ACHN (cell line): ENCODE measurements at places on chromosomes 16 and 17.

DNA sequence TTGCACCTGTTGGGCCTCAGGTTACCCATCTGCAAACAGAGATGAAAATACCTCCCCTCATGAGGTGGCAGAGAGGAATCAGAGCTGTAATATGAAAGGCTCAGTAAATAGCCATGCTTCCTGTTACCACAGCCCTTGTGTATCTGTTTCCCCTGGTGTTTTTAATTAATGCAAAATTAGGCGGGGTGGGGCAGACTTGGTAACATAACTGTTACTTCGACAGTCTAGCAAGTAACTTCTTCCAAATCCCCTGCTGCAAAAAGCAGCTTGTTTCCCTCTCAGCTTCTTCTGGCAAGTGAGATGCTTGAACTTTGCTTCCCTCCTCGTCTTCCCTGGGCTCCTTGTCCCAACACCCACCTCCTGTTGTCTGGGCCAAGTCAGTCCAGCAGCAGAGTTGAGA, 381.5 kb downstream of the CPPED1 start:
- DNase-seq, result no peak

- no peak for DNase-seq
These were observed 32.0 kb downstream of the SBK1 start for GRCh38 chr16:28324235-28324886.

GRCh38 chr16:67552476-67552875, 9.8 kb upstream of the CTCF start:
- DNase-seq, result no peak

DNA sequence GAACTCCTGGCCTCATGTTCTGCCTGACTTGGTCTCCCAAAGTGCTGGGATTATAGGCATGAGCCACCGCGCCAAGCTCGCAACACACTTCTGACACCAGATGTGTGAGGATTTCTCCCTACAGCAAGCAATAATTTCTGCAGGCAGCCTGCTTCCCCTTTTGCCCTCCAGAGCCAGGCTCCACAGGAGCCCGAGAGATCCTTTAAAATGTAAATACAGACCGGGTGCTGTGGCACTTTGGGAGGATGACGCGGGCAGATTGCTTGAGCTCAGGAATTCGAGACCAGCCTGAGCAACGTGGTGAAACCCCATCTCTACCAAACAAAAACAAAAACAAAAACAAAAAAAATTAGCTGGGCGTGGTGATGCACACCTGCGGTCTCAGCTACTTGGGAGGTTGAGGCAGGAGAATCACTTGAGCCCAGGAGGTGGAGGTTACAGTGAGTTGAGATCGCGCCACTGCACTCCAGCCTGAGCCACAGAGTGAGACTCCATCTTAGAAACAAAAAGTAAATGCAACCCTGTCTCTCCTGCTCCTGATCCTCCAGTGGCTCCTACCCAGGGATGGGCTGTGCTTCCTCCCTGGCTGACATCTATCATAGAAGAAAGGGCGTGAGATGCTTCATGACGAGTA, 14.7 kb downstream of the C16orf96 start:
- no peak for DNase-seq

- no peak for DNase-seq
These were observed 389.4 kb downstream of the CPPED1 start for GRCh38 chr16:12414281-12414680.

- DNase-seq, result no peak
These were observed 29.8 kb upstream of the RASD1 start for GRCh38 chr17:17525956-17526355.

GRCh38 chr16:84947022-84947421, 64.3 kb downstream of the ZDHHC7 start:
- no peak for DNase-seq

GRCh38 chr17:10357768-10358167, 15.0 kb downstream of the MYH13 start:
- DNase-seq, result peak; percentile 8

DNA sequence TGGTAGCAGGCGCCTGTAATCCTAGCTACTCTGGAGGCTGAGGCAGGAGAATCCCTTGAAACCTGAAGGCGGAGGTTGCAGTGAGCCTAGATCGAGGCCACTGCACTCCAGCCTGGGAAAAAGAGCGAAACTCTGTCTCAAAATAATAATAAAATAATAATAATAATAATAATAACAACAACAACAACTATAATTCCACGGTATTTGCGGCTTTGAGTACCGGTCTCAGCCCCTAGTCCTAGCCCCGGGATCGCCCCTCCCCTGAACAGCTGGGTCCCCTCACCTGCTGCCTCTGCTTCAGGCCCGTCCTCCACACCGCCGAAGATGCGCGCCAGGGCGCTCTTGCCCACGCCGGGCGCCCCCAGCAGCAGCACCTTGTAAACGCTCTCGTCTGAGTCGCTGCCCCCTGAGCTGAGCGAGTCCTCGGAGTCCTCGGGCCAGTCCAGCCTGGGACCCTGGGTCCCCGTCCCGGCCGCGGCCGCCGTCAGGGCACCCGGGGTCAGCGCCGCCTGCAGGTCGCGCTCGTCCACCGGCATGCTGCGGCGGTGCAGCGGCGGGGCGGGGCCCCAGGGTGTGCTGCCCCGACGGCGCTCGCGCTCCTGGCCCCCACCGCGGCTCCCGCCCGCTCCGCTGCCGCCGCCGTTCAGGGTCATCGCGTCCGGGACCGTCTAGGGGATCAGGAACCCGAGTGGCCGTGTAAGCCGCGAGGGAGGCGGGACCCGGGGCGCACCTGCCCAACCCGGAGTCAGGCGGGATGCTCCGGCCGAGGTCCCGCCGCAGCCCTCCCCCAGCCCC, 611 bp downstream of the RRAD start:
- DNase-seq, result peak; percentile 63

GRCh38 chr17:77124192-77124889, 16.4 kb upstream of the SEC14L1 start:
- peak; percentile 36 for DNase-seq

DNA sequence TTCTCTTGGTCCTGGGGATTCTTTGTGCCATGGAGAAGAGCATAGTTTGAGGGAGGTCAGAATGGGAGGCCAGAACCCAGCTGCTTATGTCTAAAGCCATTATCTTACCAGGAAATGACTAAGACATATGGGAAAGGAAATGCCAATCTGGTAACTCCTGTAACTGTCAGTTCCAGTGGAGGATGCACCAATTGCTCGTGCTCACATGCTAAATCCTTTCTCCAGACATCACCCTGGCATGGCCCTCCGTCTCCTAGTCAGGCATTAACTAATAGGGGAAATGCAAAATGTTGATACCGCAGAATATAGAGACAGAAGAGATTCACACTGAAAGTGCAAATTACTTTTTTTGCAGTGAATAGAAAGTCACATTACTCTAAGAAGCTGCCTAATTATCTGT, 255.6 kb upstream of the HSBP1 start:
- DNase-seq, result peak; percentile 90

DNA sequence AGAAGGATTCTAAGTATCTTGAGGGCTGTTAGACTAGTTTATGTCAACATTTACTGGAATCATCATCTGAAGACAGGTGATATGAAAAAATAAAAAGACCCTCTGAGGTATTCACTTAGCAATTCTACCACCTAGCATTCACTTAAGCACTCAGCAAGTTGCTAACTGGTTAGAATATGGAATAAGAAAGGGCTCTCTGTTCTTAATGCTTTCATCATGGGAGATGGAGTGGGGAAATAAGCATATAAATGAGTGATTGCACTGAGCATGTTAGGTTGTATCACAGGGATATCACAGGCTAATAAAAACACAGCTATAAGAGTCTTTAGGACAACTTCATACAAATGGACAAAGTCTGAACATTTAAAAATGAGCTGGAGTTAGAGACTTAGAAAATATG, 1238.8 kb downstream of the CDH11 start:
- DNase-seq, result no peak

- no peak for DNase-seq
These were observed 51.8 kb upstream of the MED9 start for GRCh38 chr17:17425005-17425404.

DNA sequence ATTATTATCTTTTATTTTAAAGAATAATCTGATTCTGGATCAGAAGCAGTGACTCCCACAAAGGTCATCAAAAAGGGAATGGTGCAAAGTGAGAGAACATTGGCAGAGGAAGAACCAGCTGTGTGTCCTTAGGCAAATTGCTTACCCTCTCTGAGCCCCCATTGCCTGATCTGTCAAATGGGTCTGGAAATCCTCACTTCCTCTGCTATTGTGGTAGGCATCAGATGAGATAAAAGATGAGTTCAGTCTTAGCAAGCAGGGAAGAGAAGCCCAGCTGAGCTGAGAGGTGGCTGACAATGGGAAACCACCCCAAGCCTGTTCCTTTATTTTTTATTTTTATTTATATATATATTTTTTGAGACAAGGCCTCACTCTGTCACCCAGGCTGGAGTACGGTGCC, 24.2 kb upstream of the PLCG2 start:
- DNase-seq, result no peak

DNA sequence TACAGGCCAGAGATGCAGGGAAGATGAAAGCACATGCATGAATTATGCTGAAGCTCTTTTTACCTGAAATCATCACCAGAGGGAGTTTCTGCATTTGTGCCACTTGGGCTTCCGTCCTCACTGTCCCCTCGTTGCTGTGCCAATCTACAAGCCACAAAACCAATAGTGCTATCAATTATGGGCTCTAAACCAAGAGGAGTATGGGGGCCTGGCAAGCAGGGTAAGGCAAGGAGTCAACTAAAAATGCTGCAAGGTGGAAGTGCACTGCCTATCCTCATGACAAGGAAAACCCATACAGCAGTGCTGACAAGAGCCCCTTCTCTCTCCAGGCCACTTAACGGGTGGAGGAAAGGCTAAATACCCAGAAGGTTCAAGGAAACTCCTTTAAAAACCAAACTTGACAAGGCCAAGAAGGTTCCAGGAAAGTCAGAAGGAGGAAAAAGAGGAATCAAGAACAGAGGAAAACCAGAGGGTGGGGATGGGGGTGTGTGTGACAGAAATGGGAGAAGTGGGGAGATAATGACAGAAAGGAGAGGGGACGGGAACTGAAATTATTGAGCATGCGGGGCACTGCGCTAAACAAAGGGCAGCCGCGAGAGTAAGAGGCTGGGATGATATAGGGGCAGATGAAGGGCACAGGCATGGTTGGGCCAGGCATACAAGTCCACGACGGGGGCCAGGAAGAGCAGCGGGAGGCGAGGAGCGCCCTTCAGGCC, 674 bp downstream of the C17orf75 start:
- DNase-seq, result peak; percentile 48

- DNase-seq, result no peak
These were observed 70.3 kb downstream of the CMC2 start for GRCh38 chr16:80936410-80936809.

DNA sequence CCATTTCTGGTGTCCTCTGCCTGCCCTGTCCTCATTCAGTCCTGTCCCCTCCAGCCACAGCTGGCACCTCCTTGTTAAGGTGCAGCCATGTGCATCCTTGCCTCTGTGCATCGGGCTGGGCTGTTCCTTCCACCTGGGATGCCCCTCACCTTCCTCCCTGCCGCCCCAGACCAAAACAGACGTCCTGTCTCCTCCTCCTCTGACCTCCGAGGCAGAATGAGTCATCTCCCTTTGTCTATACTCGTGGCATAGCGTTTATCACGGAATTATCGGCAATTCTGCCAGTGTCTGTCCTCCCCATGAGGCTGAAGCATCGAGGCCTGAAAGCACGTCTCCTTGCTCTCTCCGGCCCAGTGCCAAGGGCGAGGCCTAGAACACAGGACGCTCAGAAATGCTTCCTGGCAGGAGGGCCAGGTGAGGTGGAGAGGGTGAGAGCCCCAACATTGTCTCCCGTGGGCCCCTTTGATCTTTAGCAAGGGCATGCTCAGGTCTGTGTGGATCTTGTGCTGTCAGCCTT, 4.6 kb downstream of the RAI1 start:
- peak; percentile 70 for DNase-seq

DNA sequence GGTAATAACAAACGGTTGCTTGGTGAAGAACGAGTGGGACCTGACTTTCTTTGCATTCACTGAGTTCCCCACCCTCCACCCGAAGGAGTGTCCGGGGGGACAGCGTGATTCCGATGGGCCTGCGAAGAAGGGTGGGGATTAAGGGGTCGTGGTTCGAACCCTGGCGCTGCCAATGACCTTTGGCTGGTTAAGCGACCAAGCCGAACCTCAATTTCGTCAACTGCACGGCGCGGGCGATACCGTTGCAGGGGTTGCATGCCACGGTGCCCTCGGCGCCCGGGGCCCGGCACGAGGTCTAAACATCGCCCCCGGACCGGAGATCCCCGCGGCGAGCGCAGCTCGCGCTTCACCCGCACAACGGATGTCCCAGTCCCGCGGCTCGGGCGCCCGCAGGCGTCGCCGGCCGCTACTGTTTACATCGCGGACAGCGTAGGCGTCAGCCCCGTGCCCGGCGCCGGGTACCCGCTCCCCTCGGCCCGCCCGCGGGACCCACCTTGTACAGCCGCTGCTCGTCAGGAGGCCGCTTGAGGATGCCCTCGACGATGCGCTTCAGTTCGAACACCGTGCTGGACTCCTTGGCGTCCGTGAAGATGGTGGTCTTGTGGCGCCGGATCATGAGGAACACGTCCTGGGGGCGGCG, 460 bp downstream of the ELOB start:
- DNase-seq, result peak; percentile 40

- DNase-seq, result no peak
These were observed 11.0 kb upstream of the LCMT1 start for GRCh38 chr16:25100511-25100910.

- DNase-seq, result no peak
These were observed 21.0 kb downstream of the SNN start for GRCh38 chr16:11689031-11689840.

GRCh38 chr16:47110939-47111338, 32.8 kb downstream of the NETO2 start:
- DNase-seq, result peak; percentile 8

- no peak for DNase-seq
These were observed 23.2 kb upstream of the ARHGAP17 start for GRCh38 chr16:25038239-25038954.

DNA sequence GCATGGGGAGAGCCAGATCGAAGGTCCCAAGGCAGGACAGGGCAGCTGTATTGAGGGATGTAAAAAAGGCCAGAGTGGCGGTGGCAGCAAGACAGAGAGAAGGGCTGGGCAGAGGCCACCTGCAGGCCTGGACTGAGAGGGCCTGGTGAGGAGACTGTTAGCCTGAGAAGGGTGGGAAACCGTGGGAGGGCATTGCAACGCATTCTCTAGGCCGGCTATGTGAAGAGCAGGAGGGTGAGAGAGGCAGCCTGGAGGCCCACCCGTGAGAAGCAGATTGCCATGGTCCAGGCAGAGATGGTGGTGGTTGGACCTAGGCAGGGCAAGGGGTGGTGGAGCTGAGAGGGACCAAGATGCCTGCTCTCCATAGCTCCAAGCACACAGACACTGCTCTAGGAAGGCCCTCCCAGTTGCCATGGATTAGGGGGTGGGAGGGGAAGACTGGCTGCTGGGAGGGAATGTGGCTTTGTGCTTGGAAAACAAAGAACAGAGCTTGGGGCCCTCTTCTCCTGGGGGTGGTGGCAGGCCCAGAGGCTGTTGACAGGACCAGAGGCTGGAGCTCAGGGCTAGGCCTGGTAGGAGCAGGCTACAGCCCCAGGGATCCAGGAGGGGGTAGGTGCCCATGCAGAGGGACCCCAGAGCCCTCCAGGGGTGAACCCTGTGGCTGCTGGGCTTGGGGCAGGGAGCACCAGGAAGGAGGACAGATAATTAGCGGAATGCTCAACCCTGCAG, 12.4 kb upstream of the TCAP start:
- DNase-seq, result no peak
